ENCODE measurements at places on chromosomes 7 and 10.

- DNase-seq, result no peak
Observed at GRCh38 chr10:131847241-131847783, 53.5 kb upstream of the PPP2R2D start.

DNA sequence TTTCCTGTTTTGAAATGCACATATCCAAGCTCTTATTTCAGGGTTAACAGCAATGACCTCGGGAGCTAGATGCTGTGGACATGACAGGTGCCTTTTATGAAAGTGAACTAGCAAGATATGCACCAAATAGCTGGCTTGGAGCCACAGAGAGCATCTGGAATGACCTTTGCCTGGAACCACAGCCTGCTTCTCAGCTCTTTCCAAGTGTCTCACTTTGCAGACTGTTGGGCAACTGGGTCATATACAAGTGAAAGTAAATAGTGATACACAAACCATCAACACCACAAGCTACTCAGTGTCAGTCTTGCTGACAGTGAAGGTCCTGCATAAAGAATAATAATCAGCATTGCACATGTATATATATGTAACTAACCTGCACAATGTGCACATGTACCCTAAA is 183.5 kb downstream of the RNF133 start:
- DNase-seq, result no peak

DNA sequence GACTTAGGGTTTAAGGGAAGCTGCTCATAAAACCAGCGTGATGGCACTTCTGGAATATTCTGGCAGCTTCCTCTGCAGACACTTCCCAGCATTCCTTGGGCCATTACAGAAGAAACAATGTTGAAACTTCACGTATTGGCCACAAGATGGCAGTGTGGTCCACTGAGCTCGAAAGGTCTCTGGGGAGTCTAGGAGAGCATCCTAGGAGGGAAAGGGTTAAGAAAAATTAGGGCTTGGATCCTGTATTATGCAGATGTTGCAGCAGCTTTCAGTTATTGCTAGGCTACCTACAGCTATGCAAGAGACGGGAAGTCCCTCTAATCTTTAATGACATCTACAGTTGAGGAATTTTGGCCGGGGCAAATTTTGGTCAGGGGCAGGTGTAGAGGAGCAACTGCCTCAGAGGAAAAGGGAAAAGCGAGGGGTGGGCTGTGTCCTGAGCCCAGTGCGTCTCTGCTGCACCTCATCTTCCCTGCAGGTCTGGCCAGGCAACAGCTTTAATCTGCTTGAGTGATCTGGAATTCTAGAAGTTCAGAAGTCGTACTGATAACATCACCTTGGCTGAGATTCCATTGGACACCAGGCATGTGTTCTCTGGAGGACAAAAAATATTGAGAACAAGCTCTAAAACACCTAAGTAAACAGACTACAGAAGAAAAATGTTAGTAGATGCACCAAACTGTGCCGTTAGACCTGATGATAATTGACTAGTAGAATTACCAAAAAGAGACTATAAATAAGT is 220.8 kb upstream of the PRSS58 start:
- no peak for DNase-seq

- DNase-seq, result no peak
Observed at GRCh38 chr10:78713659-78714058, 355.1 kb upstream of the ZMIZ1 start.

- DNase-seq, result no peak
Observed at GRCh38 chr10:13847201-13847631, 260.5 kb downstream of the PRPF18 start.

- DNase-seq, result no peak
Observed at GRCh38 chr7:155229548-155230168, 68.0 kb upstream of the INSIG1 start.

DNA sequence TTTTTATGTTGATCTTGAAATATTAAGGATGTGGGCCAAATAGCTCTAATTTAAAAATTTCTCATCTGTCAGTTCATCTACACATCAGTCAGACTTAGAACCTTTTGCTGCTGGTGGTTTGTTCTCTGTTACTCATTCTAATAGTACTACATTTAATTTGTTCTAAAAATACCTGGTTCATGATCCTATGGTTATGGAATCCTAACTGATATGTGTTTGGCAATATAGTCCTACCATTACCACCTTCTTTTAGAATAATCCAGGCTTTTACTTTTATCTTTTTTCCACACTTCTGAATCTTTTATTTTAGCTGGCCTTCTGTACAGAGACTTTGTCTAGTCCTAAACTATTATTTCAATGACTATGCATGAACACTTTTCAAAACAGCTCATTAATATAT is 116.9 kb downstream of the SVOPL start:
- DNase-seq, result no peak

DNA sequence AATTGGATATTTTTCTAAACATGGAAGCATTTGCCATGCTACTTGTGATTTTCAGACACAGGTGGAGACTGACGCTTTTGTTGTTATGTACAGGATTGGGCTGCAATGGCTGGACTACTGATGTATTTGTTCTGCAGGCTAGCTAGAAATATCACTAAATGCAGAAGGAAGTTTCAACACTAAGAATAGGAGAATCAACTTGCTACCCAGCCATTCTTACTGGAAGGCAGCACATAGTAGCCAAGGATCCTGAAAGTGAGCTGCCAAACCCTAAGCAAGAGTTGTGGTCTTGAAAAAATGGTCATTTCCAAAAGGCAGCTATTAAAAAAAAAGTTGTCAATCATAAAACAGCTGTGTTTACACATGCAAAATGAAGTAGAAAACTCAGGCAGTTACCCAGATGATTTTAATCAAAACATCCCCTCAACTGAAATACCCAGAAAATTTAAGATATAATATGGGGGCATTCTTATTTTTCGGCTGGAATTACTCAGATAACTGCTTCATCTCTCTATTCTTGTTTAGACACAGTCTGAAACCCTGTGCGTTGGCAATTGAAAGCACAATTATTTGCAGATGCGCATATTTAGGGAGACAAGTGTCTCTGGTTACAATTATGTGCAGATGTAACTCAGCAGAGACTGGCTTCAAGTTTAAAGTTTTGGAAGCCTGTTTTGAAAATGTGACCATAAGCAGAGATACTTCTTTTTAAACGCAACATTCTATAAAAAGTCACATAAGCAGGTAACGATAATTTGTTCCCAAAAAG is 31.2 kb downstream of the GFRA1 start:
- DNase-seq, result no peak

GRCh38 chr10:73340121-73340520 is 18.5 kb downstream of the CFAP70 start:
- DNase-seq, result no peak

DNA sequence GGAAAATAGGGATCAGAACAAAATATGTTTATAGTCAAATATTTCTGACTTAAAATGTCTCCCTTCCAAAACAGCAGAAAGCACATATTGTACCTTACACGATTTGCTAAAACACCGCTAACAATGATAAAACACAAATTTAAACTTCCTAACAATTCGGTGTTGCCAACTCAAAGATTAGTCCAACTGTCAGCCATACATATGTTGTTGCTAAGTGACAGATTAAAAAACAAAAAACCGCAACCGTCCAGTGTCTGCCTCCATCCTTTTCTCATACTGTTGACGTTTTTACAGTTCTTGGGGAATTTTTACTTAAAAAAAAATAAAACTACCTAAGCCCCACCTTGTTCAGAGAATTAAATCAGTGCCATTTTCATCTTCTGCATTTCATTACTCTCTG is 118.0 kb downstream of the RAB11FIP2 start:
- DNase-seq, result no peak

- DNase-seq, result no peak
Observed at GRCh38 chr7:81366546-81366945, 403.3 kb downstream of the HGF start.

- no peak for DNase-seq
Observed at GRCh38 chr7:967361-968082, 7.8 kb downstream of the COX19 start.

- no peak for DNase-seq
Observed at GRCh38 chr7:155856656-155857055, 44.4 kb upstream of the SHH start.

- DNase-seq, result no peak
Observed at GRCh38 chr7:14207138-14207537, 217.7 kb upstream of the ETV1 start.

DNA sequence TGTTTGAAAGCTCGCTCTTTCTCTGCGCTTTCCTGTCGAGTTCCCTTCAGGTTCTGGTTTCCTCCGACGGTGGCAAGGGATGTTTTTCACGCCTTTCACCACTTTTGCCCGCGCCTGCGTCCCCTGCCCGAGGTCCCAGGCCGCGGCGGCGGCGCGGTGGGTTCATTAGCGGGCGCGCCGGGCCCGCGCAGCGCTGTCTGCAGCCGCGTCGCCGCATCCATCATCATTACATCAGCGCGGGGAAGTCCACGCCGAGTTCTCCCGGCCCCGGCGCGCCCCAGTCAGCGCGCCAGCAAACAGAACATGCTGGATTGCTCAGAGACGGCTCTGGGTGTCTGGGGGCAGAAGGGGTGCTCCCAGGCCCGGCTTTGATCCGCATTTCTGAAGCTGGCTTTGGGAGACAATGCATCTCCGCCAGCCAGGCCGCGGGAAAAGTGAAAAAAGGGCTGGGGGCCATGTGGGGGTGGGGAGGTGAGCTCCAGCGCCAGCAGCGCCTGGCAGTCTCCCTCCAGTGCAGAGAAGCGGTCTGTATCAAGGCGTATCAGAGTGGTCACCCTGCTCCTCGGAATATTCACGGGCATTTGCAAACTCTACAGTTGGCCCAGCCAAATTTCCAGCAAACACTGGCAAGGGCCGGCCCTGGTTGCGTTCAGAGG is 8.9 kb downstream of the GLI3 start:
- no peak for DNase-seq

DNA sequence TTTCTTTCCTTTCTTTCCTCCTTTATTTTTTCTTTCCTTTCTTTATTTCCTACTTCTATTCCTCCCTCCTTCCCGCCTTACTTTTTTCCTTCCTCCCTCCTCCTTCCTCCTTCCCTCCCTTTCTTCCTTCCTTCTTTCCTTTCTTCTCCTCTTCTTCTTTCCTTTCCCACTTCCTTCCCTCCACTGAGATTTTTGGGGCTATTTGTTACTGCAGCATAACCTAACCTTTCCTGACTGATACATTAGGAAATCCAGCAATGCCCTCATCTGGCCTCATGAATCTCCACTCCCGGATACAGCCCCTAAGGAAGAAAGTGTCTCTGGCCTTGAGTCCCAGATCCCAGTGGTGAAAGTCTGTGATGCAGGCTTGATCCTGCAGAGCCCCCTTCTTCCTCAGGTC is 38.6 kb upstream of the BAIAP2L1 start:
- DNase-seq, result no peak

DNA sequence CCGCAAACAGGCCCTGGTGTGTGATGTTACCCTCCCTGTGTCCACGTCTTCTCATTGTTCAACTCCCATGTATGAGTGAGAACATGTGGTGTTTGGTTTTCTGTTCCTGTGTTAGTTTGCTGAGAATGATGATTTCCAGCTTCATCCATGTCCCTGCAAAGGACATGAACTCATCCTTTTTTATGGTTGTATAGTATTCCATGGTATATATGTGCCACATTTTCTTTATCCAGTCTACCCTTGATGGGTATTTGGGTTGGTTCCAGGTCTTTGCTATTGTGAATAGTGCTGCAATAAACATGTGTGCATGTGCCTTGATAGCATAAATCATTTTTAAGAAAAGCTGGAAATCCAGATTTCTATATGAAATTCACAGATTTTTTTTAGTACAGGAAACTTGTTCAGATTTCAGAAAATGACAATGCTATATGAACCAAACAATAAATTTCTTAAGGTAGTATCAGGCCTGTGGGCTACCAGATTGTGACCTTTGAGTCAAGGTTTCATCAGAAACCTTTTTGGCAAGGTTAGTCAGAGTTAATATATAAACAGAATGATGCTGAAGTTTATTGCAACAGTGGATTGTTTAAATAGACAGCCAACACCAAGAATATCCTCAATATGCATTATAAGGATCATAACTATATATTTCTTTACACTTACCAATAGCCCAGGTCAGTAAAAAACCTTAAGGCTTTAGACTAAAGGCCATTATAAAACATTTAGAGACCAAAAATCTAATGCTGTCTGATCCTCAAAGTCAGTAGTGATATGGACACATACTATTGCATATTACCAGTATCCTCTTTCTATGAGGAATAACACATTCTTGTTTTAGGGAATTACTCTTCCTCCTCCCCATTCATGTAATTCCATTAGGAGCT is 68.7 kb upstream of the PAPSS2 start:
- DNase-seq, result no peak

- DNase-seq, result no peak
Observed at GRCh38 chr10:106957823-106958588, 206.5 kb downstream of the SORCS1 start.

- DNase-seq, result no peak
Observed at GRCh38 chr7:75948179-75948578, 33.2 kb downstream of the POR start.

- DNase-seq, result no peak
Observed at GRCh38 chr7:43469051-43469450, 113.9 kb upstream of the STK17A start.

DNA sequence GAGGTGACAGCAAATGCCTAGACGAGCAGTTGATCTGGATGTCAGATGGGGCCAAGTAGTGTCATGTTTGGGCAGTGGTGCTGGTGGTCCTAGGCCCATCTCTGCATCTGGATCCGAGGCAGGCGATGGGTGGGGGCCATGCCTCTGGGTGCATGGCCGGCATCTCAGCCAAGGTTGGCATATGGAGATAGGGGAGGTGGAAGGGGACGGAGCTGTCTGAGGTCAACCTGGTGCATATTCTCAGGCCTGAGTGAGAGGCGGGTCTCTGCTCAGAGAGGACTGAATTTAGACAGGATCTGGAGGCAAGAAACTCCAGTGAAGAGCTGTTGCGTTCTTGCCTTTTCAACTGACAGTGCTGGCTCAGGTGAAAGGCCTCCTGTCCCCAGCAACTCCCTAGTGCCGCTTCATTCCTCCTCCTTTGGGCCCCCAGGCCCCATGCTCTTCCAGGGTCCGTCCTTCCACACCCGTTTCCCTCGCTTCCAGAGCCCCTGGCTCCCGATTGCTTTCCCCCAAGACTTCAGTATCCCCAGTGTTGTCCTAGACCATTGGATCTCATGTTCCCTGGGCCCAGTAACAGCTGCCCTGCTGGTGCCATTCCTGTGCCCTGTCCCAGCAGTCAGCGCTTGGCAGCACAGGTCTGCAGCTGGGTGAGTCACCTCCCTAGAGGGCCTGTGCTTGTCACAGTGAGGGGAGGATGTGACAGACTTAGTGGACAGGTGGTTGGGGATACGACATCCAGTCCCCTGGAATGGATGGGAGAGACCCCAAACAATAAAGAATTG is 32.6 kb downstream of the GBX1 start:
- no peak for DNase-seq

- DNase-seq, result no peak
Observed at GRCh38 chr10:13092291-13093102, 7.5 kb upstream of the OPTN start.
